Effector CD4-positive, alpha-beta T cell (primary cell): ENCODE measurements at places on chromosomes 3 and 15.

- DNase-seq, result no peak
Measured at GRCh38 chr3:81375921-81376320, 385.5 kb downstream of the GBE1 start.

DNA sequence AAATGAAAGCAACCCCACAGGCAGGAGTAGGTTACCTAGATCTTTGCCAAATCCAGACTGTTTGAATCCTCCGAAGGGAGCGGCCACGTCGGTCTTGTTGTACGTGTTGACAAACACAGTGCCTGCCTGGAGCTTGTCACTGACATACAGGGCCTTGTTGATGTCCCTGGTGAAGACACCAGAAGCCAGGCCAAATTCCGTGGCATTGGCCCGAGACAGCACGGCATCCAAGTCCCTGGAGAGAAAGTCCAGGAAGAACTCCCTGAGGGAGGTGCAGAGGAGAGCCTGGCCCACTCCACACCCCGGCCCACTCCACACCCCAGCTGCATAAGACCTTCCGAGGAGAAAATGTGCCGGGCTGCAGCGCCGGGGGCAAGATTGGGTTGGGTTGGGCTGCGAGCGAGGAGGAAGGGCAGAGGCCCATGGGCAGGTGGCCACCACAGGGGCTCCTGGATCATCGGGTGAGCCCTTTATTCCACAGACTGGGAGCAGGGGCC, 21.8 kb upstream of the SLC41A3 start:
- no peak for DNase-seq

- no peak for DNase-seq
Measured at GRCh38 chr3:138202945-138203701, 16.0 kb downstream of the ARMC8 start.

DNA sequence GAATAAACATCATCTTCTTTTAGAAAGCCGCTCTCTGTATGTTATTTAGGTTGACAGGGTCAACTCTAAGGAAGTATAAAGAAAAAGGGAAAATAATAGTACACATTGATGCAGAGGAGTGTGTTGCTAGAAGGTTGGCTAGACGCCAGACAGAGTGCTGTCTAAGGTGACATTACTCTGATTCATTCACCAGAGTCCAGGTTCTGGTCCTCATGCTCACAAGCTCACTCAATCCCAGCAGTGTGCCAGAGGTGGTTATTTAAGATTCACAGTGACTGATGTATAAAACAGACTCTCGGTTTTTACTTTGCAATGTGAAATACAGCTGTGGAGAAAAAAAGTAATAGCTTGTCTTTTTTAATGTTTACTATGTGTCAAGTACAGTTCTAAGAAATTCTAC, 1.7 kb downstream of the CFAP44 start:
- DNase-seq, result no peak

GRCh38 chr3:5769825-5770224, 582.3 kb downstream of the EDEM1 start:
- no peak for DNase-seq

GRCh38 chr15:80732167-80732566, 37.1 kb downstream of the ABHD17C start:
- no peak for DNase-seq

DNA sequence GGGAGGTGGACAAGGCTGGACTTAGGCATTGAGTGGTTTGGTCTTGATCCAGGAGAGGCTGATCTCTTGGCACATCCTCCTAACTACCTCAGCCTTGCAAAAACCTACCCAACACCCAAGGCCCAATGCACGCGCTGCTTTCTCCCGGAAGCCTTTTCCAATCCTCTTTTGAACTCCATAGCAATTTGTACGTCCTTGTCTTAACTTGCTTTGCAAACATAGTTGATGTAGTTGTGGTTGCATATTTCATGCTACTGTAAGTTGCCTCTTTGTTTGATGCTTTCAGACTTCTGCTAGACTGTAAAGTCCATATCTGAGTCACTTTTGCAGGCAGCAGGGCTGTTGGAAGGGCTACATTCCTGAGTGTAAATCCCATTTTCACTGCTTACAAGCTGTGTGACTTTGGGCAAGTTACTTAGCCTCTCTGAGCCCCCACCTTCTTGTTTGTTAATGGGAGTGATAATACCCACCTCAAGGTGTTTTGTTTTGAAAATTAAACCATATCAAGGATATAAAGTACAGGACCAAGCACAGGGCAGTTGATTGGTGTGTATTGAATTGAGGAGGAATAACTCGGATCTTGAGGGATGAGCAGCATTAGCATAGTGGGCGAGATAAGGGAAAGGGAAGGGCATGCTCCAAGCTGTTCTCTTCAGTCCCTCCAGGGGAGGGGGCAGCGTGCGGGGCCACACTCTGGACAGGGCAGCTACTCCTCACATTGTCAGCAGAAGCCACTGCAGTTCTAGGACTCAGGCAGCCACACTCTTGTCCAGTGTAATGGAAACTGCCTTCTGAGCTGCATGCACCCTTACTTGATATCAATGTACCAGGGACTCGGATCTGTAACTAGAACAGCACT, 28.8 kb downstream of the SIAH2 start:
- no peak for DNase-seq

DNA sequence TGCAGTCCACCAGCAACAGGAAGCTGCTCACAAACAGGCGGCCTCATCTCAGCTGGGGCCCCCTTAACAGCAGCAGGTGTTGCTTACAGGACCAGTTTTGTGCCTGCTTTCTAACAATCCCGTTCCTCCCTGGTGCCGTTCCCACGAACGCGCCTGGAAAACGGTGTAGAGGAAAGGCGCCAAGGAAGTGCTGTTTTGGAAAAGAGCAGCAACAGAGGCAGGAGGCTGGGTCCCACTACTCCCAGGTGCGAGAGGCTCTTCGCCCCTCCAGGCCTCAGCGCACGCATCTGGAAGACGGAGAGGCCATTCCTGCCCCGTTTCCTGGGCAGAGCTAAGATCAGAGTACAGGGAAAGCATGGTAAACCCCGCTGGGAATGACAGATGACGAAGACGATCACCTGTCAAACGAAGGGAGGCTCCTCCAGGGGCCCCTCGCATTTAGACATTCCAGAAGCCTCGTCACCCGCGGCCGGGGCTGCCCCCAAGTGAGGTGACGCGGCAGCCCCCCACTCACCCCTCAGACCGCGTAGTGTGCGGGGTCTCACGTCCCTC, 603 bp downstream of the SCAPER start:
- DNase-seq, result peak; percentile 1

DNA sequence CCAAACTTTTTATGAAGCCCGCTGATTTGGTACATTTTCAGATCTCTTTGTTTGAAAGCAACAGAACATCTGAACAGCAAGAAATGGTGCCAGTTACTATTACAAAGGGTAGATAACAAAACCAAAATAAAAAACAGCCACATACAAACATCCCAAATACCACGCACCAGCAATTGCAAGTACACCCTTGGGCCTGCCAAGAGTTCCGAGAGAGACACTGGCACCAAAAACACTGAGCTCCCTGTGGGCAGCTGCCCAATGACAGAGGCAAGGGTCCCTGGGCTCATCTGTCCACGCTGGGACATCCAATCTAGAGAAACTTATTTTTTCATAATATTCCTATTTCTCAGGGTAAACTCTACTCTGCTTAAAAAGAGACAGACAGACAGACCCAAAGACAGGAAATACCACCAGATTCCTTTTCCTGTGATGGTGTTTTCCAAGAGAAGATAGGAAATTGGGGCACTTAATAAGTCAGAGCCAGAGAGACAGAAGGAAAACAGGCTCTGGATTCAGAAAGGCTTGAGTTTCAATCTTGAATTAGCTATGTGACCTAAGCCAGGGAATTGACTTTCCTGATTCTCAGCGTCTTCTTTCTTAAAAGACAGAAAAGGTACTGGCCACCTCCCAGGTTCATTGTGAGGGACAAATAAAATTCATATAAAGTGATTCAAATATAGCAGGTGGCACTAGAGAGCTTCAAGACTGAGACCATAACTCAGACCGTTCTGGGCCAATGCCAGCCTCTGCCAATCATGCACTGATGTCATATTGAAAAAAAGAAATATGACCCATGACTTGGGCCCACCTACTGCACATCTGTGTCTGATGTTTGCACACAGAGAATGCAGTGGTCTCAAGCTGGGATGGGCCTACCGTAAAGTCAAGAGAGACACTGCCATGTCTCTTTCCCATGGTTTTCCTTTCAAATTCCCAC, 61.3 kb downstream of the FOXP1 start:
- no peak for DNase-seq

DNA sequence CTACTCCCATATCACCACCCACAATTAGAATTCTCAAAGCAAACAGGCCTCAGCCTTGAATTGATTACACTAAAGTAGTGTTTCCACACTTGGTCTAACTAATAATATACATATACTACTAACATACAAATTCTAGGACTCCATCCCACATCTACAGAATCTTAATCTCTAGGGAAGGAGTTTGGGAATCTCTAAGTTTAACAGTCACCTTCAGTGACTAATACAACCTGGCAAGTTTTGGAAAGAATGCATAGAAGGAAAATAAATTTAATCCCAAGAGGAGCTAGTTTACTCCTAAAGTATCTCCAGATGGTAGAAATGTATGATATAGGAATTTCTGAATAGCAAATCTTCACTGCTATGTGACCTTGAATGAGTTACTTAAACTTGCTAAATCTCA, 9.1 kb downstream of the CLPX start:
- DNase-seq, result no peak

DNA sequence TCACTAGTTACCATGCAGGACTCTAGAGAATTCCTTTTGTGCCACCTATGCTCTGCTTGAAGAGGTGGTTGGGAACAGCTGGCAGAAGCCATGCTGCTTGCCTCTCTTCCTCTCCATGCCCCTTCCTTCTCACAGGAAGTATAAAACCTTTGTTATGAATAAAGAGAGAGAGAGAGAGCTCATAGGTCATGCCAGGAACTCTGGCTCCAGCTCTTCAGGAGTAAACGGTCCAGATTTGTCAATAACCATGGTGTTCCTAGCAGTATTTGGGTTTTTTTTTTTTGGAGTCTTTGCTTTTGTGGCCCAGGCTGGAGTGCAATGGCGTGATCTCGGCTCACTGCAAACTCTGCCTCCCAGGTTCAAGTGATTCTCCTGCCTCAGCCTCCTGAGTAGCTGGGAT, 97.7 kb upstream of the SLC4A7 start:
- no peak for DNase-seq

DNA sequence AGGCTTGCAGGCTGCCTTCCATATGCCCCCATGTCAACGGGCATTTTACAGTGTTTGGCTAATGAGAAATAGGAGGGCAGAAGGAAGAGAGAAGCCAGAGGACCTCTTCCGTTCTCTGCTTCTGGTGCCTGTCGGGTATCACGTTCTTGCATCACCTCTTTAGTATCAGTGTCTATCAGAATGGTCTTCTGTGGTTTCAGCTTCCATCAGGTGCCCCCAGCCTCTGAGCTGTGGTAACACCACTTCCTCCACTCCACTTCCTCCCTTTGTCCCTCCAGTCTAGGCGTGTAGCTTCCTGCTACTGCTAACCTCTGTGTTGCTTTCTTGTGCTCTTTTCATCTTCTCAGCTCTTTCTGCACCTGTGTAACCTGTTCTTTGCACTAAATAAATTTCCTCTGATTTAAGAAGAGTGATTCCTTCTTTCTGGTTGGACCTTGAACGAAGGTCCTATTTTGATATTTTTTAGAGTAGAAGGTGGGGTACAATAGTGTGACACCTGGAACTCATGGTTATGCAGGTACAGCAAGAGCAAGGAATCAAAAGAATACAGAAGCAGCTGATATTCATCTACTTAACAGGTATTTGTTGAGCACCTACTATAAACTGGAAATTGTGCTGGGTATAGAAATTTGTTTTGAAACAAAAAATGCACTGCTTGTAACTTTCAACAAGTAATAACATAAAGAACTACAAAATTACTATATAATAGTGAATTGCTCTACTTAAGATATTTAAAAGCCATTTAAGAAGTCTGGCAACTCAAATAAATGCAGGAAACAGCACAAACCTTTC, 27.4 kb upstream of the FOXB1 start:
- DNase-seq, result peak; percentile 17

GRCh38 chr3:16174389-16174788, at the start of gene GALNT15:
Gene GALNT15, plus strand, starts transcription at chr3:16174680. Its CDS starts 472 bp downstream, at chr3:16175152.
- no peak for DNase-seq

DNA sequence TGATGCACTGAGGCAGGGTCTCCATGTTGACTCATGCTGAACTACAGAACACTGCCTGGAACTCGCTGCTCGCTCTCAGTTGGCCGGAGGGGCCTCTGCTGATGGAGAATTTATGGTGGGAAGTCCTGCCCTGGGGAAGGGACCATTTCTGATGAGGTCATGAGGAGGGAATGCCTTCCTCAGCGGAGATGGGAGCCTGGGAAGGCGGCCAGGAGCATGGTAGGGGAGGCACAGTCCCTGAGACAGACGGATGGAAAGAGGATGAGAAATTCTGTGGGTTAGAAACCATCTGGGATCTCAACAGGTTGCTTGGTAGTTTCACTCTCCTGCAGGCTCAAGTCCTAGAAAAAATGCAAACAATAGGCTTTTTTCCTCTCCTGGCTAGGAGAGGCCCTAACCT, 56.8 kb upstream of the TPM1 start:
- DNase-seq, result no peak

DNA sequence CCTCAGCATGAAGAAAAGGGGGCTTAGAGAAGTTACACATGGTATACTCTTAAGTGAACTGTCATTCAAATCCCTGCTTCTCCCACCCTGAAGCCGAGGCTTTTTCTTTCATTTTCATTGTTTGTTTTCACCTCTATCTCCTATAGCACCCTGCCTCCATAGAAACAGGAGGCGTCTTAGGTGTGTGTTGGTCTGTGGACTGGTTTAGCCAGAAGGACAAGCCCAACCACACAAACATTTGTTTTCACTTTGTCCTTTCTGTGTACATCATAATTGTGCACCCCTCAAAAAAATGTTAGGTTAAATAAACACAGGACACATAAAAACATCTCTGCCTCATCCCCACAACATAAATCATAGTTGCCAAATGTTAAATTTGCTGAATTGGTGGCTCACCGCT, 73.3 kb upstream of the UBE2E2 start:
- no peak for DNase-seq
